Liver (tissue), 10 donors: ENCODE measurements at places on chromosomes 13 and 19. TPM values are rescaled to one million over a fixed set of nuclear protein-coding genes. Genes with fewer than 3 reads are reported as not detected.
A peak's percentile ranks its signal among the peaks of the same experiment; 100 is the strongest.

Gene SYNE4
- total RNA-seq, result 1.8 TPM

Gene ZNF254
- total RNA-seq, result 9.0 TPM

Gene FCHO1
- 2.1 TPM for total RNA-seq

Gene IGFL1
- not detected for total RNA-seq

Gene SIGLEC12
- 5.0 TPM for total RNA-seq

Gene TMEM143
- 5.4 TPM for total RNA-seq

DNA sequence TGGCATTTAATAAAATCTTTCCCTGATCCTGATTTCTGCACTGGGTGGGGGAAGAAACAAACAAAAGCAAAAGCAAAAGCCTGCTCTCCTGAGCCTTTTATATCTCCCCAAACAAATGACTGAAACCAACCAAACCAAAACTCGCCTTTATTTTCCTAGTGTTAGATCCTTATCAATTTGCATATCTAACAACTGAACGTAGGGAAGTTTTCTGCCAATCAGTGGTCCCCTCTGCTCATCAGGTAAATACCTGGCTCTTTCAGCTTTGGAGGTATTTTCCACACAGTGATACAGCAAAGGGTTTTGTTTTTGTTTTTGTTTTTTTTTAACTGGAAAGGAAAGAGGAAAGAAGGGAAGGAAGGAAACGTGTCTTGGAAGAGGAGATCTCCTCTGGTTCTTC, 3.3 kb downstream of the AMER2 start:
- no peak overlapping the region for H3K27ac ChIP-seq
- H3K36me3 ChIP-seq, result no peaks in the 10 kb centered on the region
- no peak for DNase-seq
- no peaks in the 10 kb centered on the region for H3K4me1 ChIP-seq

GRCh38 chr13:100977841-100978240, 303.2 kb upstream of the TMTC4 start:
- H3K27me3 ChIP-seq, result no peaks in the 10 kb centered on the region
- no peak for DNase-seq
- no peak overlapping the region for H3K4me3 ChIP-seq
- H3K36me3 ChIP-seq, result no peaks in the 10 kb centered on the region

GRCh38 chr13:89401264-89401675, 1730.1 kb downstream of the SLITRK5 start:
- H3K36me3 ChIP-seq, result no peaks in the 10 kb centered on the region
- H3K4me3 ChIP-seq, result no peak overlapping the region
- DNase-seq, result no peak
- H3K27ac ChIP-seq, result peak overlapping the region; percentile 68
- H3K4me1 ChIP-seq, result peaks cover 17% of the 10 kb centered on the region

DNA sequence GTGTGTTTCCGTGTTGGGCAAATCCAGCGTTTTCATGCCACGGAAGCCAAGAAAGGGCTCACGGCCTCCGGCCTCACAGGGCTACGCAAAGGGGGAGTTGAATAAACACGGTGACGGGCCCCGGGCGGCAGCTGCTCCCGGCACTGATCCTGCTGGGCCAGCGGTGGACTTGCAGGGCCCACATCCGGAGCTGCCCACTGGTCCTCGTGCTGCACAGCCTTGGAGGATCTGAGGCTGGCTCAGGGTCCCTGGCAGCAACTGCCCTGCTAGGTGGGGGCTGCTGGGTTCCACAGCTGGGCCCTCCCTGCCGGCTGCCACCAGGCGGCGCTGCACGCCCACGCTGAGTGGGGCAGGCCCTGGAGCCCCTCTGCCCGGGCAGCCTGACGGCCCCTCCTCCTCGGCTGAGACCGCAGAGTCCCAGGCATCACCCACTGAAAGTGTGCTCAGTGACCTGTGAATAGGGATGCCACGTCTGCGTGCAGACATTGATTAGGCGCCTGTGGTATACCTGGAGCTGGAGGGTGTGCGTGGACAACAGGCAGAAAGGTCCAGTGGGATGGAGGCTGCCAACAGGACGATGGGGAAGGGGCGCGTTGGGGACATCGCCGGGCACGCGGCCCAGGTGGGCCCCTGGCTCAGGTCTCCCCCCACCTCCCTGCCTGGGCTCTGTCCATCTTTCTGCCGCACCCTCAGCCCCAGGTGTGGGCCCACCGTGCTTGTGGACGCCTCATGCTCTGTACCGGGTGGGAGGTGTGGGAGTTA, 5.3 kb upstream of the HCN2 start:
- H3K27me3 ChIP-seq, result no peaks in the 10 kb centered on the region
- peaks cover 11% of the 10 kb centered on the region for H3K36me3 ChIP-seq
- peak; percentile 80 for DNase-seq
- peaks cover 7% of the 10 kb centered on the region for H3K4me1 ChIP-seq
- H3K4me3 ChIP-seq, result no peak overlapping the region

DNA sequence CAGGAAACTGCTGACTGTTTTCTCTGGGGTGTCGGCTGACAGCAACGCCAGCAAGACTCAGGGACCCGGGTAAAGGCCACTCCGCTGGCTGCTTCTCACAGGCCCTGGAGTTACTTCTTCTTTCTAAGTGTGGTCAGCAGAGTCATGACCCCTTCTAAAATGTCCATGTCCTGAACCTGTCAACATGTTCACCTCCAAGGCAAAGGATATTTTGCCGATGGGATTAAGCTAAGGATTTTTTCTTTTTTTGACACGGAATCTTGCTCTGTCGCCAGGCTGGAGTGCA, 7.9 kb downstream of the PEX11G start:
- H3K27me3 ChIP-seq, result no peaks in the 10 kb centered on the region
- H3K4me1 ChIP-seq, result no peaks in the 10 kb centered on the region
- DNase-seq, result no peak
- no peaks in the 10 kb centered on the region for H3K36me3 ChIP-seq
- no peak overlapping the region for H3K4me3 ChIP-seq
- peak overlapping the region; percentile 43 for H3K27ac ChIP-seq

GRCh38 chr13:113367020-113367560, 3.2 kb upstream of the GRTP1 start:
- no peak overlapping the region for H3K4me3 ChIP-seq
- peaks cover 9% of the 10 kb centered on the region for H3K4me1 ChIP-seq

GRCh38 chr13:87089391-87089790, 581.8 kb upstream of the SLITRK5 start:
- H3K4me1 ChIP-seq, result no peaks in the 10 kb centered on the region
- no peak overlapping the region for H3K4me3 ChIP-seq
- DNase-seq, result no peak
- no peaks in the 10 kb centered on the region for H3K27me3 ChIP-seq
- H3K36me3 ChIP-seq, result no peaks in the 10 kb centered on the region
- H3K27ac ChIP-seq, result no peak overlapping the region

GRCh38 chr13:90956031-90956430, 391.5 kb upstream of the MIR17HG start:
- no peak for DNase-seq
- H3K4me1 ChIP-seq, result no peaks in the 10 kb centered on the region
- H3K36me3 ChIP-seq, result no peaks in the 10 kb centered on the region
- no peaks in the 10 kb centered on the region for H3K27me3 ChIP-seq
- no peak overlapping the region for H3K27ac ChIP-seq

DNA sequence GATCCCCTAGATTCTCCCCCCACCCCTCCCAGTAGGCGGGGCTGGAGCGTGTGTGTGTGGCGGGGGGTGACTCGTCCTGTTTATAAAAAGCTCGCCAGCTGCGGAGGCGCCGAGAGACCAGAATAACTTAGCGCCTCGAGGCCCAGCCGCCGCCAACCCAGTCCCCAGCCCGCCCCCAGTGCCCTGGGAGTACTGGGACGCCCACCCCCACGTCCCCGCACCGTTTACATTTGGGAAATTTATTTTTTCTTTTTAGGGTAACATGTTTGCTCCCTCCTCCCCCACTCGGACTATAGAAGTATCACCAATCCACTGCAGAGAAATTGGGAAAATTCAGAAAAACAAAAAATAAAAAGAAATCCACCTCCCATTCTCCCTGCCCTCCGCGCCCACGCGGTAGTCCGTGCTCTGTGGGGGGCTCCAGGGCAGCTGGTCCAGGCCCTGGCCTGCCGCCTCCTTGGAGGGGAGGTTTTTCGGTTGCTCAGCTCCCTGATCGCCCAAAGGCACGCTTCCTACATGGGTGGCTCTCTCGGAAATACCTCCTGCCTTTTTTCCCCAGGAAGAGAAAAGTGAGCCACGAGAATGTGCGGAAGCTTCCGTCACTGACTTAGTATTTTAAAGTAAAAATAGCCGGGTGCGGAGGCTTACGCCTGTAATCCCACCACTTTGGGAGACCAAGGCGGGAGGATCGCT, 1.5 kb upstream of the RAB3A start:
- H3K4me3 ChIP-seq, result peak overlapping the region; percentile 65
- H3K27me3 ChIP-seq, result no peaks in the 10 kb centered on the region
- no peaks in the 10 kb centered on the region for H3K36me3 ChIP-seq
- H3K4me1 ChIP-seq, result peaks cover 9% of the 10 kb centered on the region

GRCh38 chr13:80883545-80883944, 542.6 kb upstream of the SPRY2 start:
- no peak for DNase-seq
- H3K4me3 ChIP-seq, result no peak overlapping the region
- no peaks in the 10 kb centered on the region for H3K27me3 ChIP-seq
- no peaks in the 10 kb centered on the region for H3K36me3 ChIP-seq
